Non-pigmented ciliary epithelial cell (primary cell): ENCODE measurements at places on chromosomes 5 and 9.

DNA sequence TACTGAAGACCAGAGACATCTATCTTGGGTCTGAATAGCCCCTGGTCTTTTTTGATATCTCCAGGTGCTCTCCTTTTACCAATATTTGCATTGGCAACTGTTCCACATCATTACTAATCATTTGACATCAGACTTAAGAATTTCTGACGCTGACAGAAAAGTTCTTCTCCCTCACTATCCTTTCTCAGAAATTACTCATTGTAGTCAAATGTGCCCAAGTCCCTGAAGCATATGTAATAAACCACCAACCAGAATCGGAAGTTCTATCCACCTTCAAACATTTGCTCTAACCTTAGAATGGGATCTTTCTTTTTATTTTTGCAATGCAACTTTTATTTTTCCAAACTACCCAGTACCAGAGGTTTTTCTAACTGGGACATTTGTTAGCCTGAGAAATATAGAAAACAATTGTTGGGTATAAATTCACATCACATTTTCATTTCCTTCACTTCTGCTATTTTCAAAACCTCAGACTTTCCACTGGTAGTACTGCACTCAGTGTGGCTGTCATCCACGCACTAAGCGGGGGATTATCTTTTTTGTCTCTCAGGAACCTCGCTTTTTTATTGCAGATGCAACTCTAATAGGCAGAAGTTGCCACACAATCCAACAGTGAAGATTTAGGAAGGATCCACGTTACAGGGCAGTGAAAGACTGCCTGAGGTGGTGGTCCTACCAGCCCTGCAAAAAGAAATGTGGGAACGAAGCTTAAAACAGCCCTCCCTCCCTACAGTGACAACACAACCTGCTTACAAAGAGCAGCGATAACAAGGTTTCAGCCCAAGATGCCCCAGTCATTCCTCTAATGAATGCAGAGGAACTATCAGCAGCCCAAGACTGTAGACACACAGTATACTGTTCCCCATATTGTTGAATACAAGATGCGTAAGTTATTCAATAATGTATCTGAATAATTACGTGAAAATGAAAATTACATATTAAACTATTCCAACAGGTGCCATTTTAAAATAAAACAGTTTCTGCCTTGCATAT is 201.2 kb downstream of the EBF1 start:
- no peak for DNase-seq

DNA sequence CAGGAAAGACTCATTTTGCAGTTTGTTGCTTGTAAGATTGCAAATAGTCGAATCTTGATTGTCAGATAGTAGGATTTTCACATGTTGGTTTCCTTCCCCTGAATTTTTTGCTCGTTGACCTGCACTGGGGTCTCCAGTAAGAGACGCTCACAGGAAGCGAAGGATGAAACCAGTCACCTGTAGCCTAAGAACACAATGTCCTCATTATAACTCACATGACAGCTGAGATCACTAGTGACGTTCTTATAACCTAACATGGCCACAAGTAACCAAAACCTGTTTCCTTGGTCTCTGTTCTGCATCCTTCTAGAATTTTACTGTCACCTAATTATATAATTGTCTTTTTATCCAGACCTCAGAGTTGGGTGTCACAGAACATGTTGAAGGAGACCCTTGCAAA is 181.0 kb upstream of the OTULINL start:
- no peak for DNase-seq

GRCh38 chr5:170745481-170746071 is 37.9 kb upstream of the GABRP start:
- no peak for DNase-seq

GRCh38 chr9:20941174-20941690 is 90.2 kb downstream of the HACD4 start:
- no peak for DNase-seq

DNA sequence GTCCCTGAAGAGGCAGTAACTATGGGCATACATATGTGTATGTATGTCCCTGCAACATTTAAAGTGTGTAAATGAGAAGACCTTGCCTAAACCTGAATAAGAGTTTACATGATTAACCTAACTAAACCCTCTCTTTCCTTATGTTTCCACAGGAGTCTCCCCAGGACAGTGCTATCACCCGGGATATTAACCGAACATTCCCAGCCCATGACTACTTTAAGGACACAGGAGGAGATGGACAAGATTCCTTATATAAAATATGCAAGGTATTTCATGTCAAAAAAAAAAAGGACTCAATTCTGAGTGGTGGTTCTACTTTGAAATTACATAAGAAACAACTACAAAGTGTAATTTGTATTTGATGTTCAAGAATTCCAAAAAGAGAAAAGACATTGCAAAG is 31.7 kb downstream of the GPR21 start:
- DNase-seq = peak; percentile 34

- DNase-seq = no peak
These were observed 288.1 kb downstream of the GABRB2 start for GRCh38 chr5:161258438-161258837.

DNA sequence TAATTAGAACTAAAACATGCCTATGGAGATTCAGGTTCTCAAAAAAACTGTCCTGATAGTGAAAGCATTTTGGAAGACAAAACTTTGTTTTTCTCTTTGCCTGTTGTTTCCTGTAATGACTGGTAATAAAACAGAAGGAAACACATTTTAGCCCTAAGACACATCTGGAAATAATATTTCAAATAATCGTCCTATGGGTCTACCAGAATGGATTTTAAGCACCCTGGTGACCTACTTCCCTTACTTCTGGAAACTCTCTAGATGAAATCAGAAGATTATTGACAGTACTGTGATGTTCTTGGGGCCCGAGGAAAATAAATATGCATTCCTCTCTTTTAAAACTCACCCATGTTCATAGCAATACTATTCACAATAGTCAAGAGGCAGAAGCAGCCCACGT is 110.1 kb upstream of the TLE4 start:
- DNase-seq = no peak

DNA sequence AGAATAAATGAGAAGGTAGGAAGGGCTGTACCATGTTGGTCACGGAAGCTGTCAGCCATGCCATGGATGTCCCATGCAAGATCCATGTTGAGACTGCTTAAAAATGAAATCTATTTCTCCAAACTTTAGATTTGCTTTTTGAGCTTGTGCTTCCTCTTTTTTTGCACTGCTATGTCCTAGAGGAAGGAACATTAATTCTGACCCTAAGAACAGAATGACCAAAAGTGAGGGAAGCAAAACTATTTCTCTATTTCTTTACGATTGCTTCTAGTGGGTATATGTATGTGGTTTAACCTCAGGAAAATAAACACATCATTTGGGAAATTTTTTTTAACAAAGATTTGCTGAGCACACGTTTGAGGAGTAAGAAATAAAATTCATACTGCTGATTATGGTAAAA is 84.6 kb downstream of the USP20 start:
- no peak for DNase-seq

DNA sequence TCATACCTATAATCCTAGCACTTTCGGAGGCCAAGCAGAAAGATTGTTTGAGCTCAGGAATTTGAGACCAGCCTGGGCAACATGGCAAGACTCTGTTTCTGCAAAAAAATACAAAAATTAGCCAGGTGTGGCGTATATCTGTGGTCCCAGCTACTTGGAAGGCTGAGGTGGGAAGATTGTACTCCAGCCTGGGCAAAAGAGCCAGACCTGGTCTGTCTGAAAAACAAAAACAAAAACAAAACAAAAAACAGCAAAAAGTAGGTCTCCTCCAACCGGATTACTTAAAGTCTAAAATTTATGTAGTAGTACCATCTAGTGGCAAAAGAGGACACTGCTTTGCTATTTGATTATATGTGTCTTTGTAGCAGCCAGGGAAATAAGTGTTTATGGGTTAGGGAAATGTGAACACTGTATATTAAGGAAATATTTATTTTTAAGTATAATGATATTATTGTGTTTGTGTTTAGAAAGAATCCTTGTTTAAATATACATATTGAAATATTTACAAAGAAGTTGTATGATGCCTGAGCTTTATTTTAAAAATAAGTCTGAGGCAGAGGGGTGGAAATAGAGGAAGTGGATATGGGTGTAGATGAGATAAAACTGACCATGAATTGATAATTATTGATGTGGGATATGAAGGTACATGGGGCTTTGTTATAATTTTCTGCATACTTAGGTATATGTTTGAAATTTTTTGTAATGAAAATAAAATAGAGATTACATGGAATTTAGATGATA is 20.0 kb downstream of the APC start:
- no peak for DNase-seq

DNA sequence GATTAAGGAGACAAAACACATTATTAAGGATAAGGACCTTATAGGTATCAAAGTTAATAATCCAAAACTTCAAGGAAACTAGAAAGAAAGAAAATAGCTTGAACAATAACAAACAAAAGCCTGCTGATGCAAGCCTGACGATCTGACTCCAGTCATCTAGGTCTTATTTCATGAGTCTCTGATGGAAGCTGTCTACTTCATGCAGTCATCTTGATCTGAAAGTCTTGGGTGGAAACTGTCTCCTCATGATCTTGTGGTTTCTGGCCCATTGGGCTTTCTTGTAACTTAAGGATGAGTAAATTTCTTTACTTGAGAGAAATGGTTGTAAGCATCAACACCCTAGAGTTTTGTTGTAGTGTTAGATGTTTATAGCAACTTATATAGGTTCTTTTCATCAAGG is 20.6 kb upstream of the PSIP1 start:
- DNase-seq = no peak

DNA sequence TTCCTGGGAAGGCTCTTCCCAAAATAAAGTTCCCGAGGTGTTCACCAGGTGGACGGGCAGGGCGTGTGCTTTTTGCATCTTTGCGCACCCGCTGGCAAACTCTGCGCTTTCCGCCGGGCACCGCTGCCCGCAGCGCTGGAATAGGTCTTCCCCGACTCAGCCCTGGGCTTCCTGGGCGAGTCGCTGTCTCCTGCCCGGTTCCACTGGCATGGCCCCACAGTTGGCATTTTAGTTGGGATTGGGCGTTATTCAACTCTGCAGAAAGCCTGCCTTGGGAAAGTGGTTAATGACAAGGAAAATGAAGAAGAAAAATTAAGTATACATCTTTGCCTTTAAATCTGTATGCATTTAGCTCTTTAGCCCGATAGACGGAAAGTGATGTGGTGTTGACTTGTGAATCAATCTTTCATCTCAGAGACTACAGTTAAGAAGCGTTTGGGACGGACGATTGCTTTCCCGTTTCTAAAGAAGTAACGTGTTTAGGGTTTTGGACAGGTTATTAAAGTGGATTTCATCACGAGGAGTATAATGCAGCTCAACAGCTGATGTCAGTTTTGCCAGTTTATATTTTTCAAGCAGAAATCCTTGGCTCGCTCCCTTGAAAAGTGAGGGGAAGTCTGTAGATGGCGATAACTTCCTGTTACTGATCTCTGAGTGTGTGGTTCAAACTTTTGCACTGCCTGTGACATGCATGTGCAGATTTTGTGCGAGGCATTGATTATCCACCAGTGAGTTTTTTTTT is 946 bp downstream of the ADCY2 start:
- DNase-seq = no peak

- no peak for DNase-seq
These were observed 155.2 kb upstream of the PHYKPL start for GRCh38 chr5:178387856-178388190.

DNA sequence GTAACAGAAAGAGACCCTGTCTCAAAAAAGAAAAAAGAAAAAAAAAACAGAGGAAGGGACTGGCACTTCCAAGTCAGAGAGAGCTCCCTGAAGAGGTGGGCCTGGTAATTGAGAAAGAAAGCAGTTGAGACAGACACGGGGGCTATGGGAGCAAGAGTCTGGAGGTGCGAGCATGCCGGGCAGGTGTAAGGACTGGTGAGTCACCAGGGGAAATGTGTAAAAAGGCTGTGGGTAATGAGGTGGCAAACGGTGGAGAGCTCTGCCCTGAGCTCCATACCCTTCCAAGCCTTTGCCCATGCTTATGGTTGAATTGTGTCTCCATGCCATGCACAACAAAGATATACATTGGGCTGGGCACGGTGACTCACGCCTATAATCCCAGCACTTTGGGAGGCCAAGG is 18.0 kb upstream of the JADE2 start:
- no peak for DNase-seq

DNA sequence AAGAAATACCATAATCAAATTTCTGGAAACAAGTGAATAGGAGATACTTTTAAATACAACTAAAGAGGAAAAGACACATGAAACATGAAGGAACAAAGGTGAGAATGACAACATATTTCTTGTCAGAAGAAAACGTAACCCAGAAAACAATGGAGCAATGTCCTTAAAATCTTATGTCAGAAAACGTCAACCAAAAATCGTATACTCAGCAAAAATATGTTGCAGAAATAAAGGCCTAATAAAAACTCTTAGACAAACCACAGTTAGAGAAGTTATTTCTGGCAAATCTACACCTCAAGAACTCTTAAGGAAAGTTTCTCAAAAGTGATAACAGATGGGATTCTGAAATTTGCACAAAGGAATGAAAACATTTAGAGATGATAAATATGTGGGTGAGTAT is 66.3 kb upstream of the FBXL7 start:
- DNase-seq = no peak

DNA sequence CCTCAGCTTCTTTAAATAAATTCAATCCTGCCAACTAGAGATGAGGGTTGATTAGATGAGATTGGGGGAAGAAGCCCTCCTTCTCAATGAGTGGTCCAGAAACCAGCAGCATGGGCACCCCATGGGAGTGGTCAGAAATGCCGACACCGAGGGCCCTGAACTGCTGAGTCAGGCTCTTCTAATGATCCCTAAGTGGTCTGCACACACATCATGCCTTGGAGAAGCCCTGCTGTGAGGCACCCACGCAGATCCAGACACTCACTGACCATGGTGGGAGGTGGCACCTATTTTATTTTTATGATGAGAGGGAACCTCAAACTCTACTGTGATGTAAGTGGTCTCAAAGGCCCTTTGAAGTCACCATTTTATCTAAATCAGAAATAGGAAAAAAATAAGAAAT is 72.3 kb upstream of the BOD1 start:
- no peak for DNase-seq

- DNase-seq = no peak
These were observed 274.7 kb downstream of the ELAVL2 start for GRCh38 chr9:23551311-23551721.

GRCh38 chr9:121278477-121279261 is 10.7 kb downstream of the GSN start:
- peak; percentile 99 for DNase-seq

DNA sequence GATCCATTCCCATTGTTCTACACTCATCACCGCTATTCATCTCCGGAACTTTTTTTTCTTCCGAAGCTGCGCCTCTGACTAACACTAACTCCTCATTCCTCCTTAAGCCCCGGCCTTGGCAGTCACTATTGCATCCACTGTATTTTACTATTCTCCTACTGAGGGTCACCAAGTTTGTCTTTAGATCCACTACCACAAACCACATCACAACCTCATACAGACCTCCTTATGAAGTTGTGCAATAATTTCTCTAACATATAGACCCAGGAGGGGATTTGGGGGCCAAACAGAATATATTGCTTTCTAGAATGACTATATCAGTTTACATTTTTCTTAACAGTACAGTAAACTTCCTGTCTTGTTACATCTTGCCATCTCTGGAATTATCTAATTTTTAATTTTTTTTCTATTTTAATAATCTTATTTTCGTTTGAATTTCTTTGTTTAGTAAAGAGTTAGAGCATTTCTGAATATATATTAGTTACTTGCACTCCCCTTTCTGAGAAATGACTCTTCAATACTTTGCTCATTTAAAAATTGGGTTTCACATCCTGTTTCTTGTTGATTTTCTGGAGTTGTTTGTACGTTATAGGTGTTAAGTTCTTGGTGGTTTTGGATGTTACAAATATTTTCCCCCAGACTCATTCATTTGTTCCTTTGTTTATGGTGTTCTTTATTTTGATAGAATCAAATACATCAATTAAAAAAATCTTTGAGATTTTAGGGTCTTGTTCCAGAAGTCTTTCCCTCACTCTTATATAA is 37.1 kb downstream of the DMRT2 start:
- no peak for DNase-seq
